AG10803 (cell line): ENCODE measurements at places on chromosomes 11 and 22.

DNA sequence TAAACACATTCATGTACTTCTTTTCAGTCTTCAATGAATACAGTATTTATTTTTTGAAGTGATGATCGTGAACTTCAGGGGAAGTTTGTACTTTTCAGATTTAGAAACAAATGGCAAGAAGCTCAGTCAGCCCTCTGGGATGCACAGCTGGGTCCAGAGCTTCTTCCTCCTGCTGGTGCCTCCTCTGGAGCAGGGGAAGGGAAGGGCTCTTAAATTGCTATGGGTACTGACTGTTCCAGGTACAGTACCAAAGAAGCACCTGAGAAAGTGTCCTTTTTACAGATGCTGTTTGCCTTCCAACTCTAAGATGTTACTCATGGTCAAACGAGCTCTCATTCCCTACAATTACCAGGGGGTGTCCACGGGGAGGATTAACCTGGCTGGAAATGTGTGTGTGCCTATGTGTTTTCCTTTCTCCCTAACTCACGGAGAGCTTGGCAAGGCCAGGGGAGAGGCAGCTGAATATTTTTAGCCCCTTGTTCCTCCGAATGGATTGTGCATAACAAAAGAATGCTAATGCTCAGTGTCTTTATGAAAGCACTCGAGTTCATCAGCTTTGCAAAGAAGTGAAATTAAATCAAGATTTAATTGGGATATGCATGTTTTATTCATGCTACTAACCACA is 313.7 kb upstream of the CADM1 start:
- no peak for DNase-seq

DNA sequence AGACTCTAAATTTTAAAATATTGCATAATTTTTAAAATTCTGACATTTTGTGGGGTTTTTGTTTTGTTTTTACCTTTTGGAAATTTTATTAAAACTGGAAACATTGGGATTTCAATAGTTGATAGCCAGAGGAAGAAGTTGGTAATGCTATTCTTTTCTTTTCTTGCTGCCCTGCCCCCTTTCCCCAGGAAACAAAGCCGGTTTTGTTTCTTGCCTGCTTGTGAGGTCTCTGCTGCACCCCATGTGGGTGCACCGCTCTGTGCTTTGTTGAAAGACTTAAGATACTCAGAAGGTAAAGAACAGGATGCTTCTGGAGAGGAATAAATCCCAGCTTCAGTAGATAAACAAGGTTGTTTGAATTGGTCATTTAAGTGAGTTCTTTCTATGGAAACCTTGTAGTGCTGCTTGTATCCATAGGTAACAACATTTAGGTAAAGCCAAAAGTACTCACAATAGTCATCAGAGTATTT is 87.5 kb downstream of the YAP1 start:
- DNase-seq: no peak

GRCh38 chr11:117818041-117818873 is 6.3 kb downstream of the FXYD2 start:
- no peak for DNase-seq

DNA sequence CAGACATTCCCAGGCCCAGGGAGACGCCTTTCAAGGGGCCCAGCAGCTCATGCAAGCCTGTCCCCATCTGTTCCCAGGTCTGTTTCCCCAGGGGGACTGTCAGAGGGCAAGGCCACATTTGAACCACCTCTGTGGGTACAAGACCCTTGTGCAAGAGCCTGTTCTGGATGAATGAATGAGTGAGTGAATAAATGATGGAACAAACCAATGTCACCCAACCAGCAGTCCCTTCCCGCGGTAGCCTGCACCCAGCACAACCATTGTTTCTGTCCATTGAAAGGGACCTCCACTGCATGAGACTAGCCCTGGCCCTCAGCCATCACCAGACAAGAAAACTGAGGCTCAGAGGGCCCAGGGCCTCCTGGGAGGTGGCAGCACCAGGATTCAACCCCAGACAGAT is 69.7 kb upstream of the TCF20 start:
- DNase-seq: no peak

DNA sequence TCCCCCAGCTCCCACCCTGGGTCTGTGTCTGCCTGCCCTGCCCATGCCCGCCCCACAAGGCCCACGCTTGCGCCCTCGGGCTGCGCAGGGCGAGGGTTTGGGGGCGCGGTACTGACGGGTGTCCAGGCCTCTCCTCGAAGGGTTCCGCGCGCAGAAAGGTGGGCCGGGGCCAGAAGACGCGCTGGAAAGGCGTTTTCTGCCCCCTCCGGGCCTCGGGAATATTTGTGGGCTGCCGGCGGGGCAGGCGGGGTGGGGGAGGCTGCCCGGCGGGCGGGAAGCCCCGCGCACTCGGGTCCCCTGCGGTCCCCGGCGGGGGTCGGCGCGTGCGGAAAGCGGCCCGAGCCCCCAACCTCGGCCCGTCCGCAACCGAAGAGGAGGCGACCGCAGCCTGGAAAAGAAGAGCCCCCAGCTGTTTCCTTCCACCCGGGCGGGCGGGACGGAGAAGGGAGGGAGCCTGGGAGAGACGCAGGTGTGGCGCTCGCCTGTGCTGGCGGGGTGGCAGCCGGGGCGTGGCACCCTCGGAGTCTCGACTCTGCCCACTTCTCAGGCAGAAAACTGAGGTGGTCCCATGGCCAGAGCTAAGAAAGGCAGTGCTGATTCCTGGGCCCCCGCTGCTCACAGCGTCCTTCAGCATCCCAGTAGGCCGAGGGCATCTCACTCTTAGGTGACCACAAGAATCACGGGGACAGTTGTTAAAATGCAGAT is 59.0 kb downstream of the THAP12 start:
- no peak for DNase-seq

DNA sequence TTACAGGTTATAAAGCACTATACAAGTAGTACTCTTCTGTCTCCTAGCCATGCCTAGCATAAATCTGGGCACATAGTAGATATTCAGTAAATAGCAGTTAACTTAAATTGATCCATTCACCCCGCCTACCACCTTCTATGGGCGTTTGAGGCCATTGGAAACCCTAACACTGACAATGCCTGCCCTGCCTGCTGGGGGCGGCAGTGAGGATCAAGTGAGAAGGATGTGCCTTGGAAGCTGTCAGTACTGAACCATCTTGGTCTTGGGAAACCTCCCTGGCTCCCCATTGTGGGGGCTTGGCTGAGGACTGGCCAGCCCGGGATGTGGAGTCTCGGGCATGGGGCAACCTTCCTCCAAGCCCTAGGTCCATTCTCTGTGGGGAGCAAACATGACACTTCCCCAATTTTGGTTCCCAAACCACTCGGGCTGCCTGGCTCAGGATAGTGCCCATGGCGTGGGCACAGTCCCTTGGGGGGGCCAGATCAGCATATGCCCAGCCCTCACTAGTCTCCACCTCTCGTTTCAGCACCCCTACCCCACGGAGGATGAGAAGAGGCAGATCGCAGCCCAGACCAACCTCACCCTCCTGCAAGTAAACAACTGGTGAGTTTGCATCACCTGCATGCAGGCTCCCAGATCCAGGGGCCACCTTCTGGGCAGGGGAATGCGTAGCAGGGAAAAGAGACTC is 67.4 kb downstream of the FEZ1 start:
- DNase-seq: no peak

- DNase-seq: no peak
Measured at GRCh38 chr11:128728767-128729587, 35.1 kb downstream of the FLI1 start.

GRCh38 chr11:101434026-101434643 is 149.7 kb downstream of the TRPC6 start:
- no peak for DNase-seq

DNA sequence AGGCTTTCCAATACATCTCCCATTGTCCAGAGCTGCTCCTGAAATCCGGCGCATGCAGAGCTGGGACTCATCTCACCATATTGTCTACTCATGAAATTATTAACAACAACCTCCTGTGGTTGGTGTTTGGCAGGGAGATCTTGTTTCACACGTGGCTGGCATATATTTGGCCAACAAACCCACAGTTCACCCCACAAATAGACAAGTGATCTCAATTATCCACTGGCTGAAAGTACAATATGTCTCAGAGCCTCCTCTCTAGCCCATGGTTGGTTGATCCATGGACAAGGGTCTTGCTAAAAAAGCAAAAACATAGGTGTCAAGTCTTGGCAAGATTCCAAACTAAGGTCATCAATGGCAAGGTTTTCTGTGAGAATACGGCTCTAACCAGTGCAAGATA is 386.9 kb downstream of the ETS1 start:
- no peak for DNase-seq

GRCh38 chr11:32884770-32885384 is 7.7 kb upstream of the QSER1 start:
- DNase-seq: peak; percentile 19

- no peak for DNase-seq
Measured at GRCh38 chr11:36566407-36567053, 1.3 kb upstream of the RAG1 start.

- peak; percentile 70 for DNase-seq
Measured at GRCh38 chr11:8092587-8093424, 11.8 kb downstream of the TUB start.

DNA sequence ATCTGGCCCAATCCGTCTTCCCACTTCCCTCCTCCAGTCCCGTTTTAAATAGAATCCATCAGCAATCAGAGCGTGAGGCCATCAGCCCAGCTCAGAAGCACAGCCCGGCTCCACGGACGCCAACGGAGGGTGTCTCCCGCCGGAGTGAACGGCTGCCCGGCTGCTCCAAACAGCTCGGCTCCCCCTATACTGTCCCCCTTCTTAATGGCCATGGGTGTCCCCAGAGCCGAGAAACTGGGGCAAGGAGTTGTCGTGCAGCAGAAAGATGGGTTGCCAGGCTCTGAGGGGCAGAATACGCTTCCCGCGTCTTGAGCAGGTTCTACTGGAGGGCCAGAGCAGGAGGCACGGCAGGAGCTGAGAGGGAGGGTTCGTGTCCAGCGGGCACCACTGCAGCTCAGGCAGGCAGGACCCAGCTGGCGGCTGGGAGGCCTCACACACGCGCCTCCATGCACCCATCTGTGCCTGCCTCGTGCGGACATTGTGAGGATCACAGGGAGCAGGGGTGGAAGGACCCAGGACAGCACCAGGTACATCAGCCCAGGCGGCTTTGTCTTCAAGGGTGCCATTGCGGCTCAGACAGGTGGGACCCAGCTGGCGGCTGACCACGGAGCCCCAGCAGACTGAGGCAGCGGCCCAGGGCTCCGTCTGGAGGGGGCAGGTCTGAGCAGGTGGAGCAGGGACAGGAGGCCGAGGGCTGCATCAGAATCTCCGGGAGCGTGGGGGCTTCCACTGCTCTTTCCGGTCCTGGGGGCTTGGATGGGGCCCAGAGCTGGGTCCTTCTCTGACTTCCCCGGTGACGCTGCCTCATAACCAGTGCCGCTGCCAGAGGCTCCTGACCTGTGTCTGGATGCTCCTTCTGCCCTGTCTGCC is 882.7 kb downstream of the BRD1 start:
- DNase-seq: no peak

DNA sequence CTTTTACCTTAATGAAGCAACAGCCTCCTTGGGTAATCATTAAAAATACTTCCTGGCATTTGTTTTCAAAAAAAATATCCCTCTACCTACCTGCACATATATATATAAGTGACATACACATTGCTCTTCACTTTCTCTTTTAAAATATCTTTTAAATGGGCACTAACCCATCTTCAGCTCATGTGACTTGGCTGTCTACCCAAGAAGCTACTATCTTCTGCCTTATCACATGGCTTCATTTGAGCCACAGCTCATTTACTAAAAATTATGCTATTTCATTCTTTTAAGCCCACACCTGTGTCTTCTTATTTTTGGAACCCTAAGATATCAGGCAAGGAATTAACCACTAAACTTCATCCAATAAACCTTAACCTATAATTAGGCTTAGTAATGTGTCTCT is 37.0 kb upstream of the SOX6 start:
- no peak for DNase-seq

GRCh38 chr22:17903564-17904295 is 120.6 kb downstream of the MICAL3 start:
- DNase-seq: no peak

DNA sequence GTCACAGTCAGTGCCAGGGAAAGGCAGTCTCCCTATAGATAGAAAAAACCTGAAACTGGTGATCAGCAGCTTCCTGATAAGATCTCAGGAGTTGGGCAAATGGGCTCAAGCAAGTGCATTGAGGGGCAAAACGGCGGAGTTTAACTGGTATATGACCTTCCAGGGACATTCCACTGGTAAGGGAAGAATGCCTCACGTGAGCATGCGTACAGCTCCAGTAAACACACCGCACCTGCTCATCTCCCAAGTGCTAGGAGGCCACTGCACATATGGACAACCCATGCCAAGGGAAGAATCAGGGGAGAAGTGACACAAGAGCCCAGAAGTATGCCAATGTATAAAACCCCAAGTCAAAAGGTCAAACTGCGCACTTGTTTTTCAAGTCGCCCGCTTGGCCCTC is 11.6 kb downstream of the HEPHL1 start:
- no peak for DNase-seq

DNA sequence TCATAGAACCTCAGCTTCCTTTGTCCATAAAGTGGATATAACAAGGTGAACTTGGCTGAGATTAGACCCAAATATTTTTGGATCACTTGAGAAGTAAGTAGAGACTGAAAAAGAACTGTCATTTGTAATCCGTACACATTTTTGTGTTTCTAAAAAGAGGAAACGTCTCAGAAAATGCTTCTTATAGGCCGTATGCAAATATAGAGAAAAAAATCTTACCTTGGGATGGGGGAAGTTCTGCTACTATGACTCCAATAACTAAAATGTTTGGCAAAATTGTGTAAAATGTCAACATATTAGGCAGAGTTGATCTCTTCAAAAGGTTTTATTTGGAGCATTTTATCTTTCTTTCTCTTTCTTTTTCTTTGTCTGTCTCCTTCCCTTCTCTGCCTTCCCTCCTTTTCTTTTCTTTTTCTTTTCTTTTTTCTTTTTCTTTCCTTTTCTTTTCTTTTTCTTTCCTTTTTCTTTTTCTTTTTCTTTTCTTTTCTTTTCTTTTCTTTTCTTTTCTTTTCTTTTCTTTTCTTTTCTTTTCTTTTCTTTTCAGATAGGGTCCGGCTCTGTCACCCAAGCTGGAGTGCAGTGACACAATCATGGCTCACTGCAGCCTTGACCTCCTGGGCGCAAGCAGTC is 48.2 kb downstream of the ADM start:
- DNase-seq: no peak

GRCh38 chr11:31822175-31822926 is 11.2 kb upstream of the PAX6 start:
- no peak for DNase-seq

GRCh38 chr22:45970705-45971407 is 6.1 kb downstream of the WNT7B start:
- peak; percentile 58 for DNase-seq
